Stimulated activated CD8-positive, alpha-beta memory T cell treated with anti-CD3 and anti-CD28 coated beads, Interleukin-2, amount 100 ng/mL, for 48 hours (primary cell): ENCODE measurements at places on chromosomes 6 and 20.

DNA sequence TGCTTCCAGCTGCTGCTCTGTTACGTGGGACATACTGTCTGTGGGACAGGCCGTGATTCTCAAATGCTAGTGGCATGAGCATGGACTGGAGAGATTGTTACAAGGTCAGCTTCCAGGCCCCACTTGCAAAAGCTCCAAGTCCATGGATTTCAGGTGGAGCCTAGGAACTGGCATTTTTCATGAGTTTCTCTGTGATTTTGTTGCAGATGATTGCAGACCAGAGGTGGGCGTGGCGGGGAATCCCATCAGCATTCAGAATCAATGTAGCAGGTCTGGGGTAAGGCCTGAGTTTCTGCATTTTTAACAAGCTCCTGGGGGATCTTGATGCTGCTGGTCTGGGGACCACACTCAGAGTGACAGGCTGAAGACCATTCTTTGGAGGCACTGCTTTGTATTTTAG, 2.4 kb upstream of the CDH4 start:
- DNase-seq: no peak

DNA sequence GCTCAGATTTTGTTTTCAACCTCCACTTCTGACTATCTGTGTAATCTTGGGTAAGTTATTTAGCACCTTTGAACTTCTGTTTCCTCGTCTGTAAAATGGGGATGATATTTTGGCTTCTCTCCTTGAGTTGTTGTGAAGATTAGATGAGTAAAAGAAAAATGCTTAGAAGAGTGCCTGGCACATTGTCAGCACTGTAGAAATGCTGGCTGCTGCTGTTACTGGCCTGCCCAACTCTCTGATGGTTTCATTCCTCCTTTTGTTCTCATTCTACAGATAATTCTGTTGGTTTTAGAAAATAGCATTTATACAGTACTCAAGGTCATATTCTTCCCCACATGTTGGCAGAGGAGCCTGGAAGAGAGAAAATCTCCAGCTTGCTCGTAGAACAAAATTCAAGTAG, 547.2 kb upstream of the JAG1 start:
- DNase-seq: no peak

DNA sequence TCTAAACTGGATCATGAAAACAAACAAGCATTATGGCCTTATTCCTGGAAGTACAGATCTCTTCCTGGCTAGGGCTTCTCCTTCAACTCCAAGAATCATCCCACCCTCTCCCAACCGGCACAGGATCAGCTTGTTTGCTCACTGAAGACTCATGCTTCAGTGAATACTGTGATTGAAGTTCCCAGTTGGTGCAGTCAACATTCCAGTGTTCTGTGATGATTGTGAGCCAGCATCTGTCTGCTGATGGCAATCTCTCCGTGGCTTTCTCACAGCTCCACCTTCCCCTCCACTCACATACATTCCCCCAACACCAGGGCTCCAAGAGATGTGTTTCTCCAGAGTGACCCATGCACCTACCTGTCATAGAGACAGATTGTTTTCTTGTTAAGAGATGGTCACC, 421.3 kb upstream of the BTBD3 start:
- no peak for DNase-seq

- no peak for DNase-seq
Measured at GRCh38 chr20:23614163-23614562, 8.4 kb upstream of the CST9 start.

- DNase-seq: no peak
Measured at GRCh38 chr6:83431545-83432155, 799 bp upstream of the ME1 start.

- no peak for DNase-seq
Measured at GRCh38 chr6:38281126-38281525, 358.6 kb downstream of the BTBD9 start.

- DNase-seq: no peak
Measured at GRCh38 chr6:139496654-139497344, 122.4 kb upstream of the CITED2 start.

- no peak for DNase-seq
Measured at GRCh38 chr6:8000636-8001035, 63.6 kb downstream of the BLOC1S5 start.
